Activated naive CD8-positive, alpha-beta T cell treated with anti-CD3 and anti-CD28 coated beads, Interleukin-2, amount 50 U/mL, for 24 hours (primary cell): ENCODE measurements at places on chromosomes 4 and X.
A peak's percentile ranks its signal among the peaks of the same experiment; 100 is the strongest.

DNA sequence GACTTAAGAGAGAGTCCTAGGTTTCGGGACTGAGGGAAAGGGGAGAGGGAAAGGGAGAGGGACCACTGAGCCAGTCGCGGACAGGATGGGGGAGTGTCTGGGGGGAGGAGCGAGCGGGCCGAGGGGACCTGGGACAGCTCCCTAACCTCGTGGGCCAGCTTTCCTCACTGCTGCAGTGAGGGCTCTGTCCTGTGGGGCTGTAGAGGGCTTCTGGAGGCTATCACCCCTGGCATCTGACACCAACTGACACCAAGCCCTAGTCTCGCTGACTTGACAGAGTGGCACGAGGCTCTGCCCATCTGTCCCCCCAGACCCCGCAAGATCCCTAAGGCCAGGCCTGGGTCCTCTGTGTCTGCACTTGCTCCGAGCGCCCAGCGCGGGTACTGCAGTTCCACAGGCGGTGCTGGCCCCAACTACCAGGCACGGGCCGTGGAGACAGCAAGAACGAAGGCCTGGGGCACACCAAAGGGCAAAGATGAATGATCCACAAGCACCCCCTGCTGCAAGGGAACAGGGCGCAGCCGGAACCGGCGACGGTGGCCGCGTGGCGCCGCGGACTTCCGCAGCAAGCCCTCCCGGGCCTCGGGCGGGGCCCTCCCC is 465 bp downstream of the HAUS7 start:
- peak; percentile 31 for DNase-seq

DNA sequence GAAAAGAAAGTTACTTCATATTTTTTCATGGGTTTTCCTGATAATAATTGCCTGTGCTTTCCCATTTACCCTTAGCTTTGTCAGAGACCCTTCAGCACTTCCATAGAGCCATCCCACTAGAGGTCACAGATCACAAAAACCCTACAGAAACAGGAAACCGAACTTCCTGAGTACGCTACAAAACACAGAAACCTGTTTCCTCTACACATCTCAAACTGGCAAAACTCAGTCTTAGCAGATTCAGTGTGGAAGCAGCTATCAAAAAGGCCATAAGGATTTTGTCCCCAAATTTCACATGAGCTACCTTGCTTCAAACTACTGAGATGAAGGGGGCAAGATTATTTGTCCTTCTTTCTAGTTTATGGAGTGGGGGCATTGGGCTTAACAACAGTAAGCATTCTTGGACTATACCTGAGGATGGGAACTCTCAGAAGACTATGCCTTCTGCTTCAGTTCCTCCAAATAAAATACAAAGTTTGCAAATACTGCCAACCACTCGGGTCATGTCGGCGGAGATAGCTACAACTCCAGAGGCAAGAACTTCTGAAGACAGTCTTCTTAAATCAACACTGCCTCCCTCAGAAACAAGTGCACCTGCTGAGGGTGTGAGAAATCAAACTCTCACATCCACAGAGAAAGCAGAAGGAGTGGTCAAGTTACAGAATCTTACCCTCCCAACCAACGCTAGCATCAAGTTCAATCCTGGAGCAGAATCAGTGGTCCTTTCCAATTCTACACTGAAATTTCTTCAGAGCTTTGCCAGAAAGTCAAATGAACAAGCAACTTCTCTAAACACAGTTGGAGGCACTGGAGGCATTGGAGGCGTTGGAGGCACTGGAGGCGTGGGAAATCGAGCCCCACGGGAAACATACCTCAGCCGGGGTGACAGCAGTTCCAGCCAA is at the start of gene MMRN1:
Gene MMRN1, plus strand, starts transcription at position 206 of the 902 bp plus-strand sequence. Its CDS starts 118 bp downstream, at position 324.
- DNase-seq: no peak

DNA sequence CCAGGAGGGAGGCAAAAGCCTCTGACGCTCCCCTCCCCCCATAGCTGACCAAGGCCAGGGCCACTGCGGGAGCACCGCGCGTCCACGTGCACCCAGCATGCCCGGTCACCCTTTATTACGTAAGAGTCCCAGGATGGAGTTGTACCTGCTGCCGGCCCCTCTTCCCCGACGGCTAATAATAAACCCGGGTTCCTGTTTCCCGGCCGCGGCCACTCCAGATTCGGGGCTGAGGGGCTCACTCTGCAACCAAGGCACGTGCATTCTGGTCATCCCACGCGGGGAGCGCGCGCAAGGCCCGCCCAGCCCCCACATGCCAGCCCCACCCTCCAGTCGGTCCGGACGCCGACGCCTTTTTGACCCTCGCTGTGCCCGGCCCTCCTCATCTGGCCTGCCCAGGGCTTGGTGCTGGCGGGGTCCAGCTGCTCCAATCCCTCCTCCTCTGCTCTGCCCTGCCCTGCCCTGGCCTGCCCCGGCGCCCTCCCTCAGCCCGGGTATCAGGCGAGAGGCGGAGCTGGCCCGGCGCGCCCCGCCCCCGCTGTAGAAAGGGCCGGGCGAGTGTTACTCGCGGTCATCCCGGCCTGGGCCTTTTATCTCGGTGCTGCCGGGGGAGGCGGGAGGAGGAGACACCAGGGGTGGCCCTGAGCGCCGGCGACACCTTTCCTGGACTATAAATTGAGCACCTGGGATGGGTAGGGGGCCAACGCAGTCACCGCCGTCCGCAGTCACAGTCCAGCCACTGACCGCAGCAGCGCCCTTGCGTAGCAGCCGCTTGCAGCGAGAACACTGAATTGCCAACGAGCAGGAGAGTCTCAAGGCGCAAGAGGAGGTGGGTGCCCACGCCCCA is 2.6 kb downstream of the MID1IP1 start:
- peak; percentile 79 for DNase-seq

- DNase-seq: no peak
Observed at GRCh38 chrX:47296766-47297365, 64.1 kb downstream of the USP11 start.

DNA sequence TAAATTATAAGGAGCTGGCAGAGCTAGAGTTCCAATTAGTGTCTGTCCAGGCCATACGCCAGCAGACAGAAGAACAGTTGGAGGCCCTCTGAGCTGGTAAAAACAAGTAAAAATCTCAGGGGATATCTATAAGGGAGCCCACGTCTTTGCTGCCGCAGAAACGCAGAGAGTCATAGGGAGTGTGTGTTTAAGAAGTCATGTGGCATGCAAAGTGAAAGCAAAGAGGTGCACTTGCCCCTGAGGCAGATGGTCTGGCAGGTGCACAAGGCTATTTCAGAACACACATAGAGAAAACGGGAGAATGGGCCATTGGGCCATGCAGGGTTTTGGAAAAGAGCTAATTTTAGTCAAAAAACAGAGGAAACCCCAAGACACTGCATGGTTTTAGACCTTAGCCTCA is 92.7 kb downstream of the NAP1L3 start:
- no peak for DNase-seq

- DNase-seq: no peak
Observed at GRCh38 chrX:15435836-15436619, 51.8 kb upstream of the VEGFD start.

DNA sequence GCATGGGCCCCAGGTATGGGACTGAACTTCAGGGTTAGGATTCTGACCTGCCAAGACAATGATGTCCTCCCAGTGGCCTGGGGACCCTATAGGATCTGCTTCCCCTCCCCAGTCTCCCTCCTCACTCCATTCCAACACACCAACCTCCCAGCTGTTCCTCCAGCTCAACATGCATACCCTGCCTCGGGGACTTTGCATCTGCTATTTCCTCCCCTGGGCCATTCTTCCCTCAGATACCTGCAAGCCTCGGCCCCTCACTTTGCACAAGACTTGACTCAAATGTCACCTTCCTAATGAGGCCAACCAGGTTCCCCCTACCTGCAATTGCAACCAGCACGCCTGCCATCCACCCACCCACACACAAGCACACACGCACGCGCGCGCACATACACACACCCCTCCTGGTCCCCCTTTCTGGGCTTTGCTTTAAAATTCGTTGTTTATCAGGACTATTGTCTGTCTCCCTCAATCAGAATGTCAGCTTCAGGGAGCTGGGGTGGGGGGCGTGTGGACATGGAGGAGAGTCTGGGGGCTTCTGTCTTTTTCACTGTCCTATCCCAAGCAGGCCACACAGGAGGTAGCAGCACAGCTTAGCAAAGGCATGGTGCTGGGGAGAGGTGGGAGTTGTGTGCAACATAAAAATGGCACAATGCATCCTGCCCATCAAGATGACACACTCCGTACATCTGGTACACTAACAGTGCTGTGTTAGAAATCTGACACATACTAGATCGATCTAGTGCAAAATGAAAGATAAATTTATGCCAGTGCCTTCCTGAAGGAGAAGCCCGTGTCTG is 20.6 kb upstream of the PPP2R2C start:
- no peak for DNase-seq

DNA sequence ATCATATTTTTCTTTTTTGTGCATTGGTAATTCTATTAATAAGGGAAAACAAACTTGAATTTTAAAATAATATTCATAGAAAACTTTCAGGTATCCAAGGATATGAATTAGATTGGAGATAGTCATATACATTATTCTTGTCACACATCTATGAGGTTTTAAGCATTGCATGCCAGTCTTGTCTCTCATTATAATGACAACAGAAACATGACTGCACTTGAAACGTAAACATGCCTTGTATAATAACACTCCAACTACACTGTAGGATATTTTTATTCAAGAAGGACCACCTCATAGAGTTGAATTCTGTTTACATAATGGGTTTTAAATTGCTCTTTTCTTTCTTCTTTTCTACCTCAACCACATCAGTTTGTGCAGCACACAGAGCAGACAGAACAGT is 104.5 kb downstream of the DCAF8L2 start:
- DNase-seq: no peak

GRCh38 chrX:152895724-152896420 is 2.0 kb upstream of the ZNF185 start:
- no peak for DNase-seq

DNA sequence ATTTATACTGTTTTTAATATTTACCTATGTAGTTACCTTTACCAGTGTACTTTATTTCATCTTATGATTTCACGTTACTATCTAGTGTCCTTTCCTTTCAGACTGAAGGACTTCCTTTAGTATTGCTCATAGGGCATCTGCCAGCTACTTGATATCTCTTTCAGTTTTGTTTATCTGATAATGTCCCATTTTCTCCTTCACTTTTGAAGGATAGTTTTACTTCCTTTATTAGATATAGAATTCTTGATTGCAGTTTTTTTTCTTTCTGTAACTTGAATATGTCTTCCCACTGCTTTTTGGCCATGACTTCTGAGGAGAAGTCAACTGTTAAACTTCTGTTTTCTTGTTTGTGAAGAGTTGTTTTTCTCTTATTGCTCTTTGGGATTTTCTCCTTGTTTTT is 69.4 kb upstream of the MAGED1 start:
- DNase-seq: no peak

- no peak for DNase-seq
Observed at GRCh38 chrX:27463187-27463586, at the start of gene PPP4R3C. Gene PPP4R3C (minus strand): TSS chrX:27463341. CDS start chrX:27463296, 45 bp downstream.

GRCh38 chrX:40531056-40531826 is 49.5 kb upstream of the ATP6AP2 start:
- DNase-seq: no peak

DNA sequence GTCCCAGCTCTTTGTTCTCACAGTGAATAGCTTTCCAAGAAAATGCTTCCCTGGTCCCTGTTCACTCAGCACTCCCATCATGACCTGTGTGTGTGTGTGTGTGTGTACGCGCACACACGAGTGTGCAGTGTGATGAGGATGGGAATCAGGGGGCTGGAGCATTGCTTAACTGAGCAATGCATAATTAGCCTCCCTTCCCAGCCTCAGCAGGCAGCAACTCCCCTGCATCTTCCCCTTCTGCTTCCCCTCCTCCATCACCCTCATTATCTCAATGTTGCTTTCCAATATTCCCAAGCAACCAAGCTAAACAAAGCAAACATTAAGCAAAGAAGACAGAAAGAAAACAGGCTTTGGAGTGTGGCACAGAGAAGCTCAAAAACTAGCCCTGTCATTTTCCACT is 137.0 kb downstream of the RBM47 start:
- no peak for DNase-seq
